ENCODE measurements at places on chromosomes 7 and 10. TPM values are rescaled to one million over a fixed set of nuclear protein-coding genes. Genes with fewer than 3 reads are reported as not detected.
A peak's percentile ranks its signal among the peaks of the same experiment; 100 is the strongest.

- no peak for DNase-seq
These were observed 306.4 kb upstream of the FZD1 start for GRCh38 chr7:90957883-90958282.

MOGAT3 gene
- polyA plus RNA-seq = not detected

WDR86 gene
- polyA plus RNA-seq = not detected

DNA sequence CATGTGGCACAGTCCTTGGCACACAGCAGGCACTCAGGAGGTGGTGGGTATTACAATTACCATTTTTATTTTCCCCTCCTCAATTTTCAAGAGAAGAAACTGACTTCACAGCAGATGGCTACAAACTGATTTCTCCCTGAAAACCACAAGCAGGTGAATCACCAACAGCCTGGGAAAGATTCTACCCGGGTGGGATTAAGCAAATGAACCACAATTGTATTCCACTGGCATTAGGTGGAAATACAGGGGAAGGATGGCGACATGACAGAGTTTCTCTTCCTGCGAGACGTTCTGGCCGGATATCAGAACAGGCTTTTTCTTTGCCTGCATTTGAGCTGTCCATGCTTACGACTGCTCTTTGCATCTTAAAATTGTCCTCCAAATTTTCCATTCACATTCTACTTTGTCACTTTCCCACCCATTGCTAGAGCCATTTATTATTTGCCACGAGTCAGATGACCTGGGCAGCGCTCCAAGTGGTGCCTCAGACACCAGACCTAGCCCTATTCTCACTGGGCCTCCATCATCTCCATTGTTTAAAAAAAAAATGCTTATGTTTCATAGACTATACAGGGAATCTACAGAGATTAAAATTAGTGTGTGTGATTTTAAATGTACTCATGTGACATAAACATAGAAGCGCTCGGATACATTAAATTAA is 4.6 kb downstream of the DENND11 start:
- peak; percentile 49 for DNase-seq

GRCh38 chr10:118754556-118755423 is at the start of gene CACUL1:
TSS of gene CACUL1 (minus strand) at chr10:118754970. CDS start at chr10:118754762, 208 bp downstream.
- DNase-seq = peak; percentile 100

TAS2R3 gene
- not detected for polyA plus RNA-seq

- no peak for DNase-seq
These were observed 544.3 kb downstream of the TCERG1L start for GRCh38 chr10:130767116-130767730.

DNA sequence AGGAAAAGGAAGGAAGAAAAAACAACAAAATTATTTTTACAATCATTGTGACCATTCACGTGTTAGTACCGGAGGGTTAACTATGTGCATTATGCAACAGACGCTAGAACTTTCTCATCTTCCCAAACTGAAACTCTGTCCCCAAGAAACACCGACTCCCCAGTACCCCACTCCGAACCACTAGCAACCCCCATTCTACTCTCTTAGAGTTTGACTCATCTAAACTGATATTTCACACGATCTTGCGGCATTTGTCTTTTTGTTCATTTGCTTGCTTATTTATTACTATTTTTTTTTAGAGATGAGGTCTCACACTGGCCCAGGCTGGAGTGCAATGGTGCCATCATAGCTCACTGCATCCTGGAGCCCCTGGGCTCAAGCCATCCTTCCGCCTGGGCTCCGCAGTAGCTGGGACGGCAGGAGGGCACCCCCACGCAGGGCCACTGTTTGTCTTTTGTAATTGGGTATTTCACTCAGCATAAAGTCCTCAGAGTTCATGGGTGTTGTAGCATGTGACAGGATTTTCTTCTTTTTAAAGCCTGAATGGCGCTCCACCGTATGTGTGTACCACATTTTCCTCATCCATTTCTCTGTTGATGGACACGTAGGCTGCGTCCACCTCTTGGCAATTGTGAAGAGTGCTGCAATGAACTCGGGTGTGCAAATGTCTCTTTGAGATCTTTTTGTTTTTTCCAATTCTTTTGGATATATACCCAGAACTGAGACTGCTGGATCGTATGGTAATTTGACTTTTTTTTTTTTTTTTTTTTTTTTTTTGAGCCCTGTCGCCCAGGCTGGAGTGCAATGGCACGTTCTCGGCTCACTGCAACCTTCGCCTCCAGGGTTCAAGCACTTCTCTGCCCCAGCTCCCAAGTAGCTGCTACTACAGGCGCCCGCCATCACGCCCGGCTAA is 9.5 kb downstream of the MNX1 start:
- no peak for DNase-seq

- no peak for DNase-seq
These were observed 6.2 kb upstream of the PIK3CG start for GRCh38 chr7:106858618-106859532.

DNA sequence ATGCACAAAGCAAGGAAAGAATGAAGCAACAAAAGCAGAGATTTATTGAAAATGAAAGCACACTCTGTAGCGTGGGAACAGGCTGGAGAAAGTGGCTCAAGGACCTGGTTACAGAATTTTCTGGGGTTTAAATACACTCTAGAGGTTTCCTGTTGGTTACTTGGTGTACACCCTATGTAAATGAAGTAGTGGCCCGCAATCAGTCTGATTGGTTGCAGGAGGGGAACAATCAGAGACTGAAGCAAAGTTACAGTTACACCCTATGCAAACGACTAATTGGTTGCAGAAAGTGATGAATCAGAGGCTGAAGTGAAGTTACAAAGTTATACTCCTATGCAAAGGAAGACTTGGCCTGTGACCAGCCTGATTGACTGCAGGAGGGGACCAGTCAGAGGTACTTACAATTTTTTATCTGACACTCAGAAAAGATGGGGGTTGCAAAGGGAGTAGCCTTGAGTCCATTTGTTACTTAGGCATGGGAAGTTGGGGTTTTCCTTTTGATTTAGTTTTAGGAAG is 3.6 kb upstream of the MTPN start:
- DNase-seq = peak; percentile 90

GRCh38 chr7:32588657-32589056 is 93.4 kb downstream of the AVL9 start:
- peak; percentile 81 for DNase-seq

DNA sequence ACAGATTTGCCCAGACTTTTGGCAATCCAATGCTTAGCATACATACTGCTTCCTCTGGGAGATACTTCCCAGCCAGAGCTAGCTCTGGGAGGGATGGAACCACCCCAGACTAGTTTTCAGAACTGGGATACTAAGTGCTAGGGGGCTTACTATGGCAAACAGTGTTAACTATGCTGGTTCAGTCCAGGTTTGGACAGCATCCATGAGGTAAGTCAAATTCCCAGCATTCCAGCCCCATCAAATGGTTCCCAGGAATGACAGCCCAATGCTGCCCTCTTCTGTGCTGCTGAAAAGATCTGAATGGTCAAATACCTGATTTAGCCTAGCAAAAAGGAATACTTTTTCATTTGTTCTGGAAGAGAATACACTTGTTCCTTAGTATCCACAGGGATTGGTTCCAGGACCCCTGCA is 141.7 kb upstream of the CCDC6 start:
- no peak for DNase-seq

DNA sequence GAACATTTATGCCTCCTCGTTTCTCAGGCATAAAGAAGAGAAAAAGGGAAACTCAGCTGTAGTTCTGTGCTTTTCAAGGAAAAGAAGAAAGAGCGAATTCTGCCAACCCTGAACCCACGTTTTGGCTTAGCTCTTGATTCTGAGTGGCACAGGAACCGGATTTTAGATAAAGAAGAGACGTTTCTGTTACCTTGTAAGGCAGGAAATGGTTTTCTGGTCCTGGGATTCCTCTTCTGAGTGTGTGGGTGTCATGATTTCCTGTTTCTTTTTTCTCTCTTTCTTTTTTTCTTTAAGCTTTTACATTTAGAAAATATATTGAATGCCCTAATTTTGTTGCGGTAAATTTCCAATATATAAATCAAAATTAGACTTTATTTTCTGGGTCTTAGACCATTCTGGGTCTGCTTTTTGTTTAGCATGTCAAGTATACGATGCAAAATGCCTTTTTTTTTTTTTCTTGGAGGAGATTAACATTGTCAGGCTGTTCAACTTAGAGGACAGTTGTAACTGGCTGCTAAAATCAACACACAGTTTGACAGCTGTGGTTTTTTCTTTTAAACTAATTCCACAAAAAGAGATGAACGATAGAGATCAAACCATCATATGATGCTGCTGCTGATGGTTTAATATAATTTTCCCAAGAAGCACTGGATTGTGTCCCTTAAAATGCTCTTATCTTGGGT is 190.8 kb downstream of the GATA3 start:
- DNase-seq = no peak

GRCh38 chr7:2938514-2939192 is 94.5 kb upstream of the GNA12 start:
- no peak for DNase-seq
